Tongue (tissue), 3 donors: ENCODE measurements at places on chromosomes 7 and 10.

DNA sequence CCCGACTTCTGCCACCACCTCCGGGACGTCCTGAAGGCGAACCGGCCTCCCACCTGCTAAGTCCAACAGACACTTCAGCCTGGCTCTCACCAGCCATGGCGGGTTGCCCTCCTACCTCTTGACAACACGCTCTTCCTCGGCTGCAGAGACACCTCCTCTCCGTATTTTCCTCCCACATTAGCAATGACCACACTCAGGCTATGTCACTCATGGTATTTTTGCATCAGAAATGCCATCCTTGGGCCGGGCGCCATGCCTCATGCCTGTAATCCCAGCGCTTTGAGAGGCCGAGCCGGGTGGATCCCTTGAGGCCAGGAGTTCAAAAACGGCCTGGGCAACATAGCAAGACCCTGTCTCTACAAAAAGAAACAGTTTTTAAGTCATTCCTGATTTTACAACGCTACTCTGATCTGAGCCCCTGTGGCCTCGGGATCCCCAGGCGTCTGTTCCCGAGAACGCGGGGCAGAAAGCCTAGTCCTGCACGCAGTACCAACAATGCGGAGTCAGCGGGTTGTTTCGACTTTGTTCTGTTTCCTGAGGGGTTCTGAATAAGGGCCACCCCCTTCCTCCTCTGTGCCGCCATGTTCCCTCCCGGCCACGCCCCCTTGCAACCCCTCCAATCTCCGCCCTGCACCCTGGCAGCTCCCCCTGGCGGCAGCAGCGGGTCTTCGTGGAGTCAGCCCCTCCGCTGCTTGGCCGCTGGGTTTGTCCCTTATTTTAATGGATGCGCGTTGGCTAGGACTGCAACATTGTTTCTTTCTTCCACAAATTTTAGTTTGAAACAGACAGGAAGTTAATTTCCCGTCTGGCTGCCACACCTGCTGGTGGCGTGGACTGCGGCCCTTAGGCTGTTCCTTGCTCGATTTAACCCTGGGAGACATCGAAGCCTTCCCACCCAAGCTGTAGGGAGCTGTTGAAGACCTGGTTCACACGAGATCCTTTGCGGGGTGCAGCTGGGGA, 9.7 kb upstream of the ZFAND2A start:
- peak; percentile 80 for DNase-seq

DNA sequence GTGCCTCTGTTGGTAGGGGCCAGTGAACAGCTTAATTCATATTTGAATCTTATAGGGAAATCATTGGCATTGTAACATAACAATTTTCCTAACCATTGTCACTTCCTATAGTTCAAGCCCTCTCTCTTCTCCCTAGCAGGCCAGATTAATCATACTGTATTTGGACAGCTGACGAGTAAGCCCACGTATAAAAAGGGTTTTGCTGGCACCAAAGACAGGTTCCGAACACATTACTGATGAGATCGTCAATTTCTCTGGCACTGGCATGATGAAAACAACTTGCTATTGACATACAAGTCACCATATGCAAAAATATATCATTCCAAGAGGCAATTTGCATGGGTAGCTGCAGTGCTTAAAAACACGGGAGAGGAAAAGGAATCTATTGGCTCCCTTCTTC, 891.1 kb upstream of the AUTS2 start:
- DNase-seq: no peak

DNA sequence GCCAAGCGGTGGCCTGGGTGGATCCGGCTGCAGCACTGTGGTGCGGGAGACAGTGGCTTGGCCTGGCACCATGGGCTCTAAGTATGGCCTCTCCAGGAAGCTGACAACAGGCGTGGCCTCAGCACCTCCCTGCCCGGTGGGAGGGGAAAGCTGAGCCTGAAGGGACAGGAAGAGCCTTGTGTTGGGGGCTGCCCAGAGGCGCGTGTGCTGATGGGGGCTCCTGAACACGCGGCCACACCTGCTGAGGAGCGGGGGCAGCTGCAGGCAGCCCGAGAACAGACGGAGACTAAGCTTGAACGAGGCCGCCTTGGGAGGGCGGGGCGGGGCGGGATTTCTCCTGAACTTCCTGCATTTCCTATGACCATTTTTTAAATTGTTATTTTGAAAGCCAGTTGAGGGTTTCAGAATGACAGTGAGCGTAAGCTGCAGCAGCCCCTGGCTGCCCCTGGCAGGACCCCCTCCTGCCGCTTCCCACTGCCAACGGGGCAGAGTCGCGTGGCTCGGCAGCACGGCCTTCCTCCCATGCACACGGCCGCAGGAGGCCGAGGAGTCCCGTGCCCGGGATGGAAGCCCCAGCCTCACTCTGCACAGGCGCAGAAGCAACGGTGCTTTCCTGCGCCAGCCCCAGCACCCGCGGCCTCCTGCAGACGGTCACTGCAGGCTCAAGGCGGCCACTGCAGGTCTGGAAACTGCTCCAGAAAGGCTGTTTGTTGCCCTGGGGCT, 43.2 kb downstream of the DPYSL4 start:
- DNase-seq: peak; percentile 73

DNA sequence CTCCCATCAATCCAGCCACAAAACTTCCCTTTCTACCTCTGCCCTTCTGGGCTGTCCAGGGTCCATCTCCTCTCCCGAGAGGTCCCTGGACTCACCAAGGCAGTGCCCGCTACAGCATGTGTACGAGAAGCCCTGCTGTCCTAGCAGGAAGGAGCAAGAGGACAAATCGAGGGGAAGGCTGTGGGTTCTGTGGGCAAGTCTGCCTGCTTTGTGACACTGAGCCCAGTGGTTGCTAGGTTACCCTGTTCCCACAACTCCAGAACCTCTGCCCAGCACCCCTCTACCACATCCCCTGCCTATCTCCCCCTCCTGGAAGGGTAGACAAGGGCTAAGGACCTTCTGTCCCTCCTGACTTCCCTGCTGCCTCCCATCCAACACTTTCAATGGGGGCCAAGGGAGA, at the start of gene TBATA:
TBATA (minus strand) TSS at position 188 of the 400 bp plus-strand sequence. CDS start 1,998 bp downstream, outside the sequence.
- no peak for DNase-seq

GRCh38 chr10:103690281-103690680, 165.1 kb downstream of the SH3PXD2A start:
- peak; percentile 41 for DNase-seq

DNA sequence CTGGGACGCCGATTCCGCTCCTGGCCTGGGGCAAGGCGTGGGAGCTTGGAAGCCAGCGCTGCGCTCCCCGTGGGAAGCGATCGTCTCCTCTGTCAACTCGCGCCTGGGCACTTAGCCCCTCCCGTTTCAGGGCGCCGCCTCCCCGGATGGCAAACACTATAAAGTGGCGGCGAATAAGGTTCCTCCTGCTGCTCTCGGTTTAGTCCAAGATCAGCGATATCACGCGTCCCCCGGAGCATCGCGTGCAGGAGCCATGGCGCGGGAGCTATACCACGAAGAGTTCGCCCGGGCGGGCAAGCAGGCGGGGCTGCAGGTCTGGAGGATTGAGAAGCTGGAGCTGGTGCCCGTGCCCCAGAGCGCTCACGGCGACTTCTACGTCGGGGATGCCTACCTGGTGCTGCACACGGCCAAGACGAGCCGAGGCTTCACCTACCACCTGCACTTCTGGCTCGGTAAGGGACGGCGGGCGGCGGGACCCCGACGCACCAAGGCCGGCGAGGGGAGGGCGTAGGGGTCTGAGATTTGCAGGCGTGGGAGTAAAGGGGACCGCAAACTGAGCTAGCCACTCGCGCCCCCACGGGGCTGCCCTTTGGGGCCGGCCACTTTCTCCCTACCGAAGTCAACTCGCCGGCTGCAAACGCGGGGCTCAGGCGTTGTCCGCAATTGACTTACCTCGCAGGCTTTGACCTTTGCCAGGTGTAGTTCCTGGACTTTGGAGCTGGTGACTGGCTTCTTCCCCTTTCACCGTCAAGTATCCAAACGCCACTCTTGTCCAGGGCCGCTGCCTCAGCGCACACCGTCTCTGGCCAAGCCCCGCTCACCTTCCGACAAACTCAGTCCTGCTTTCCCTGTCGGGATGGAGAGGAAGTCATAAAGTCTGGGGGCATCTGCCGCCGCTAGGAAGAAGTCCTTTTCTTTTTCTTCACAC, at the start of gene SCIN:
SCIN (plus strand) TSS at position 187 of the 928 bp plus-strand sequence; CDS start at position 254, 67 bp downstream.
- DNase-seq: peak; percentile 46

GRCh38 chr10:18822156-18822555, 162.9 kb downstream of the ARL5B start:
- DNase-seq: peak; percentile 53

GRCh38 chr7:80098795-80099194, 35.8 kb upstream of the GNAI1 start:
- DNase-seq: no peak

DNA sequence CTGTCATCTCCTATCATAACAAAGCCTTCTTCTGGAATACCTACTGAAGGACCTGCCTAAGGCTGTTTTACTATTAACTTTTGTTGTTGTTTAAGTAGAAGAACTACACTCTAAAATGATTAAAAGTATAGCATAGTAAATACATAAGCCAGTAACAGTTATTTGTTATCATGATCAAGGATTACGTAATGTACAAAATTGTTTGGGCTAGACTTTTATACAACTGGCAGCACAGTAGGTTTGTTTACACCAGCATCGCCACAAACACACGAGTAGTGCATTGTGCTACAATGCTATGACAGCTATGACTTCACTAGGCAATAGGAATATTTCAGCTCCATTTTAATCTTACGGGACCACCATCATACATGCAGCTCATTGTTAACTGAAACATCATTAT, 169.1 kb downstream of the LRRN3 start:
- DNase-seq: no peak

GRCh38 chr10:15188603-15189002, 20.1 kb upstream of the NMT2 start:
- DNase-seq: no peak

DNA sequence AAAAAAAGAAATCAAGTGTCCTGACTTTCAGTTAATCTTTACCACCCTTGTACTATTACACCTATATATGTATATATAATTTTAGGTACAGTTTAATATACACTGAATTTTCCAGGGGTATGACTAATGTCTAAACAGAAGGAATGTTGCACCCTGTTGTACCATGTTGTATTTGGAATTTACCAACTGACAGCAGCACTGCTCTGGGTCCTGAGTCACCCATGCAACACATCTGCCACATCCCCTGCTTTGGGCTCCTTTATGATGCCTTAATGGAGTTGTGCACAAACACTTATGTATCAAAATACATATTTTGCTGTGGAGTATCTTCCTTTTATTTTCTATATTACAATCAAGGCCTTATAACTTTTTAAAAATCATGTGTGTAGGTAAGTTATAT, 21.2 kb downstream of the YAE1 start:
- no peak for DNase-seq

GRCh38 chr7:91504919-91505318, 240.7 kb downstream of the FZD1 start:
- no peak for DNase-seq
